Left lung (tissue), 14 donors: ENCODE measurements at places on chromosomes 6 and 20.

DNA sequence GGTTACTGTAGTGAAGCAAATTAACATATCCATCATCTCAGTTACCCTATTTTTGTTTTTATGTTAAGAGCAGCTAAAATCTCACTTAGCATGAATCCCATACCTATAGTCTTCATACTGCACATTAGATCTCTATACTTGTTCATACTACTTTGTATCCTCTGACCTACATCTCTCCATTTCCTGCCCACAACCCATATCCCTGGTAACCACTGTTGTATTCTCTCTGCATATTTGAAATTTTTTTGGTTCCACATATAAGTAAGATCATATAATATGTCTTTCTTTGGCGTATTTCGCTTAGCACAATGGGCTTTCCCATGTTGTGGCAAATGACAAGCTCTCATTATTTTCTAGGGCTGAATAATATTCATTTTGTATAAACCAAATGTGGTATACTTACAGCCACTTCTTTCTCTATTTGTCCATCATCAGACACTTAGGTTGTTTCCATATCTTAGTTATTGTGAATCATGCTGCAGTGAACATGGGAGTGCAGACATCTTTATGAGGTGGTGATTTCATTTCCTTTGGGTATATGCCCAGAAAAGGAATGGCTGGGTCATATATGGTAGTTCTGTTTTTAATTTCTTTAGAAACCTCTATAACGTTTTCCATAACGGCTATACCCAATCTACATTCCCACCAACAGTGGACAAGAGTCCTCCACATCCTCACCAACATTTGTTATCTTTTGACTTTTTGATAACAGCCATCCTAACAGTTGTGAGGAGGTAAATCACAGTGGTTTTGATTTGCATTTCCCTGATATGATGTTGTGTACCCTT is 39.8 kb downstream of the BACH2 start:
- no peaks in the 10 kb centered on the region for H3K36me3 ChIP-seq
- DNase-seq, result no peak

- peak overlapping the region; percentile 67 for H3K4me3 ChIP-seq
- H3K4me1 ChIP-seq, result peaks cover 14% of the 10 kb centered on the region
- no peak for DNase-seq
- peak overlapping the region; percentile 31 for H3K27ac ChIP-seq
- H3K27me3 ChIP-seq, result no peaks in the 10 kb centered on the region
These were observed 423 bp downstream of the KLHDC3 start for GRCh38 chr6:43014434-43014909.

DNA sequence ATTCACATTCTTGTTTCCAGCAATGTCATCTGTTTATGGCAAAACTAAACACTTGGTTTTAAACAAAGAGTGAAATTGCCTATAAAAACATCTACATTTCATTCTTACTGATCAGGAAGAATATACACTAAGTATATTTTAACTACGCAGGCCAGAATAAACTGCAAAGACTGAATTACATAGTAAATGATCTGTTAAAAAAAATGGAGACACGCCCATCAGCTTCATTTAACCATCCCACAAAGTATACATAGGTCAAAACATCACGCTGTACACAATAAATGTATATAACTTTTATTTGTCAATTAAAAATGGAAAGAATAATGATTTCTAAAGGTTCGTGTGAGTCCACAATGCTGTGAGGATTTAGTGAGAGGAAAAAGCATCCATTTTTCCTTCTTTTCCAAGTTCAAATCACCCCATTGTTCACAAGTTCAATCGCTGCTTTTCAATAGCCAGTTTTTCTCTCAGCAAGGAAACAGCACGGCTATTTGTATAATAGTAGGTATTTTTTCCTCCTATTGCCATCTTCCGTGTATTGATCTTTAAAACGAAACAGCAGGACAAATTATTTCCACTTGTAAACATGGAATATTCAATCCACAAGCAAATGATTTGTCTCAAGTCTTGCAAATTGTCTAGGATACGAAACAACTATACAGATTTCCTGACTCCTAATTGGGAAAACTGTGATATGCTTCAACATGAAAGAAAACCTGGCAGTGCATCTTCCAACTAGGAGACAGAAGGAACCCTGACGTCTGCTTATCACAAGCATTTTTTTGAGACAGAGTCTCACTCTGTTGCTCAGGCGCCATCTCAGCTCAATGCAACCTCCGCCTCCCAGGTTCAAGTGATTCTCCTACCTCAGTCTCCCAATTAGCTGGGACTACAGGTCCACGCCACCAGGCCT is 10.6 kb downstream of the SFT2D1 start:
- no peak overlapping the region for H3K4me3 ChIP-seq
- no peaks in the 10 kb centered on the region for H3K27me3 ChIP-seq
- H3K4me1 ChIP-seq, result peaks cover 42% of the 10 kb centered on the region
- H3K36me3 ChIP-seq, result no peaks in the 10 kb centered on the region
- no peak overlapping the region for H3K27ac ChIP-seq

- no peak overlapping the region for H3K4me3 ChIP-seq
- no peak overlapping the region for H3K27ac ChIP-seq
- no peaks in the 10 kb centered on the region for H3K36me3 ChIP-seq
- no peak for DNase-seq
These were observed 7.7 kb upstream of the MYB start for GRCh38 chr6:135173242-135173988.

DNA sequence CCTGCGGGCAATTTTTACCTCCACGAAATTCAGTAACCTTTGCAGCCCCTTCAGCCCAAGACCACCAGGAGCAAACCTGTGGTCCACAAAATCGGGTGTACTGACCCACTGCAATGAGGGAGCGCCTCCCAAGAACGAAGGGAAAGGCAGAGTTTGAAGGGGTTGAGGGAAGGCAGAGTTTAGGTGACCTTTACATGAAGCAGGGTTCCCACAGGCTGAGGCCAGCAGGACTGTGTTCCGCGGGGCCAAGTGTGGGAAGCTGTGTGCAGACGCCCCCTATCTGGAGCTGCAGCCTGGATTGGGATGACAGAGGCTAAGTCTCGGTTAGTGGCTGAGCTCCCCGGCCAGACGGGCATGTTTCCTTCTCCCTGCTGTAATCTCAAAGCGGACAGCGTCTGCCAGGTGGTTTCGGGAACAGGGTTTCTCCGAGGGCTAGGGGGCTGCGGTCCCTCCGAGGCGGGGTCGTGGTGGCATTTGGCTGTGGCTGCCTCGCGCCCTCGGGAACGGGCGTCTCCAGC is 826 bp upstream of the PYGB start:
- no peak for DNase-seq
- peak overlapping the region; percentile 92 for H3K4me3 ChIP-seq
- peaks cover 6% of the 10 kb centered on the region for H3K4me1 ChIP-seq
- H3K36me3 ChIP-seq, result no peaks in the 10 kb centered on the region
- no peaks in the 10 kb centered on the region for H3K27me3 ChIP-seq

GRCh38 chr6:4608361-4609115 is 167.7 kb upstream of the CDYL start:
- H3K4me1 ChIP-seq, result no peaks in the 10 kb centered on the region
- H3K36me3 ChIP-seq, result no peaks in the 10 kb centered on the region
- H3K27ac ChIP-seq, result no peak overlapping the region
- DNase-seq, result no peak

GRCh38 chr20:18164356-18164755 is 26.7 kb downstream of the KAT14 start:
- DNase-seq, result no peak
- no peak overlapping the region for H3K4me3 ChIP-seq
- no peaks in the 10 kb centered on the region for H3K27me3 ChIP-seq
